ENCODE measurements at places on chromosomes 2 and 18.

- DNase-seq: no peak
Measured at GRCh38 chr2:16137080-16137755, 196.9 kb downstream of the MYCN start.

DNA sequence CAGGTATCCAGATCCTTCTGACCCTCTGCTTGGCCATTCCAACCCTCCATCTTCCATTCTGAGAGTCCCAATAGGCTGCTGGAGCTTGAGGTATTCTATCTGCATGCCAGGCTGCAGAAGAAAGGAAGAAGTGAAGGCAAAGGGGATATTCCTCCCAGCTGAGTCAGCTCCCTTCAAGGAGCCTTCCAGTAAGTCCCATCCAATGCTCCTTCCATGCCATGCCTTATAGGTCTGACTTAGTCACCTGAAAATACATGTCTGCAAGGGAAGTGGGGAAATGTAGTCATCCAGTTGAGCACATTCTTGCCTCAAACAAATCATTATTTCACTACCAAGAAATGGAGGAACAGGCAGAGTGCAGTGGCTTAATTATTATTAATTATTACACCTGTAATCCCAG, 464.6 kb downstream of the CNTNAP5 start:
- DNase-seq: no peak

GRCh38 chr2:3338340-3338739, 39.3 kb downstream of the EIPR1 start:
- no peak for DNase-seq

GRCh38 chr2:106996171-106996769, 110.3 kb upstream of the ST6GAL2 start:
- no peak for DNase-seq

GRCh38 chr18:66916834-66917233, 312.9 kb upstream of the CDH19 start:
- DNase-seq: no peak

Measured in AG10803 (cell line).